ENCODE measurements at places on chromosomes 16 and 17. TPM values are rescaled to one million over a fixed set of nuclear protein-coding genes. Genes with fewer than 3 reads are reported as not detected.

The NOXO1 gene
- not detected for total RNA-seq

DNA sequence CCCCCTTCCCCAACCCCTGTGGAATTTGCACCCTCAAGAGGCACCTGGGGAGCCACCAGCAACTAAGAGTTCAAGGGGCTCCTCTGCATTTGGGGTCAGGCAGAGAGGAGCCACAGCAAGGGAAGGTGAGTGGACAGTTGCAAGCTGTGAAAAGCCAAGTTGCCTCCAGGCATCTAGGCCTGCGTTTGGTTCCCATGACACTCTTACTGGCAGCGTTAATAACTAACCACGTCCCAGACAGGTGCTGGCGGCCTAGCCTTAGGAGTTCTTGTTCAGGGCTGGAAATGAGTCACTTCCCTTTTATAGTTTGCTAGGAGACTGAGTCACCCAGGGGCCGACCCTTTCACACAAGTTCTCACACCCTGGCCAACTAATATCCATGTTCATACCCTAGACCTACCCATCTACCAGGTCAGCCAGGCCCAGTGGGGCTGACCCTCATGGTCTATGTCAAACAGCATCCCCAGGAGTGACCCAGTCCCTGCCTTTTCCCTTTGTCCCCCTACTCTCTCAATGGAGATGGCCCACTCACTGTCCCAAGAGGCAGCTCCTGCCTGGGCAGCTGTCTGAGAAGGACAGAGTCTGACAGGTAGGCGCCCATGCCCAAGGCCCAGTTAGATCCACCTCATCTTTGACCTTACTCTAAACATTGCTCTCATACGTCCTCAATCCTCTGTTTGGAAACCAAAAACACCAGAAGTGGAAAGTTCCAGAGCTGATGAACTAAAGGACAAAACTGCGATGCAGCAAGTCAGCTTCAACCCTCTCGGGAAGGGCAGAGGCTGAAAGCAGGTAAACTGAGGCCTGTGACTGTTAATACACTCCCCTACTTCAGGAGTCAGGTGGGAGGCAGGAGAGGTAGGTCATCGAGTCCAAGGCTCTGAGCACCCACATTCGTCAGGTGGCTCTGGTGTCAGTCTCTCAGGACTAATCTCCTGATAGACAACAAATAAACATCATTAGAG is 300.6 kb downstream of the SOX9 start:
- H3K27ac ChIP-seq: 0 out of 2 replicates have a peak overlapping the region, but pooled peaks have one; percentile 19
- H3K27me3 ChIP-seq: no peaks in the 10 kb centered on the region
- peak; percentile 98 for DNase-seq
- peaks cover 33% of the 10 kb centered on the region for H3K4me1 ChIP-seq
- no peak overlapping the region for H3K4me3 ChIP-seq

GRCh38 chr16:88630941-88631340 is 7.4 kb upstream of the IL17C start:
- no peaks in the 10 kb centered on the region for H3K4me1 ChIP-seq
- no peaks in the 10 kb centered on the region for H3K36me3 ChIP-seq
- no peak overlapping the region for H3K27ac ChIP-seq
- H3K27me3 ChIP-seq: no peaks in the 10 kb centered on the region
- no peak for DNase-seq

DNA sequence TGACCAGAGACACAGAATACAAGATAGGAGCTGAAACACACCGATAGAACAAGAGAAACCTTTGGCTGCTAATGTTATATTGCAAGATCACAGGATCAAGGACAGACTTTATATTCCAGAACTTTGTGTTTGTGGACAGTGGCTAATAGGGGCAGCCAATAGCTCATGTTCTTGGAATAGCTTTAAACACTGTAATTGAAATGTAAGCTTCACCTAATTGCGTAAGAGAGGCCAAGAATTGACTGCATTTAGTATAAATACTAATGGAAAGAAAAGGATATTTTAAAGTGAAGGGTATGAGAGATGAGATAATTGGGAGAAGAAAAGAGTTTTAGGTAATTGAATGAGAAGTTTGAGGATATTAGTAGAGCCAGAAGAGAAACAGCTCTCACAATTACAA is 758.8 kb downstream of the CDH11 start:
- H3K27me3 ChIP-seq: no peaks in the 10 kb centered on the region
- no peaks in the 10 kb centered on the region for H3K36me3 ChIP-seq
- peaks cover 42% of the 10 kb centered on the region for H3K4me1 ChIP-seq
- DNase-seq: peak; percentile 29
- H3K4me3 ChIP-seq: no peak overlapping the region

DNA sequence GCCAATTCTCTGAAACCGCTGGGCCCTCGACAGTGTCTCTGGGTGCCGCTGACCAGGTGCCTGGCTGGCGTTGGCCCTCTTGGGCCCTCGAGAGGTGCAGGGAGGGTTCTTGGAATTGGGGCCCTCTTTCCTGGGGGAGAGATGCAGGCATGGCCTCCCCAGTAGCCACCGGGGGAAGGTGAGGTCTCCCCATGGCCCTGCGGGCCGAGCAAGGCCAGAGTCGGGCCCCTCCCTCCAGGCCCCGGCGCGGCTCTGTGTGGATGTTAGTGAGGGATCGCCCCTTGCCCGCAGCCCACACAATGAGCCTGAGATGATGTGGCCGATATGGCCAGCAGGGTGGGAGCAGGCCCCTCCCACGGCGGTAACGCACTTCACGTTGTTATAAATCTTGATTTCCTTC is 23.1 kb upstream of the C1QTNF8 start:
- H3K4me1 ChIP-seq: no peaks in the 10 kb centered on the region
- no peaks in the 10 kb centered on the region for H3K36me3 ChIP-seq
- peaks cover 16% of the 10 kb centered on the region for H3K27me3 ChIP-seq
- DNase-seq: no peak
- H3K4me3 ChIP-seq: no peak overlapping the region

DNA sequence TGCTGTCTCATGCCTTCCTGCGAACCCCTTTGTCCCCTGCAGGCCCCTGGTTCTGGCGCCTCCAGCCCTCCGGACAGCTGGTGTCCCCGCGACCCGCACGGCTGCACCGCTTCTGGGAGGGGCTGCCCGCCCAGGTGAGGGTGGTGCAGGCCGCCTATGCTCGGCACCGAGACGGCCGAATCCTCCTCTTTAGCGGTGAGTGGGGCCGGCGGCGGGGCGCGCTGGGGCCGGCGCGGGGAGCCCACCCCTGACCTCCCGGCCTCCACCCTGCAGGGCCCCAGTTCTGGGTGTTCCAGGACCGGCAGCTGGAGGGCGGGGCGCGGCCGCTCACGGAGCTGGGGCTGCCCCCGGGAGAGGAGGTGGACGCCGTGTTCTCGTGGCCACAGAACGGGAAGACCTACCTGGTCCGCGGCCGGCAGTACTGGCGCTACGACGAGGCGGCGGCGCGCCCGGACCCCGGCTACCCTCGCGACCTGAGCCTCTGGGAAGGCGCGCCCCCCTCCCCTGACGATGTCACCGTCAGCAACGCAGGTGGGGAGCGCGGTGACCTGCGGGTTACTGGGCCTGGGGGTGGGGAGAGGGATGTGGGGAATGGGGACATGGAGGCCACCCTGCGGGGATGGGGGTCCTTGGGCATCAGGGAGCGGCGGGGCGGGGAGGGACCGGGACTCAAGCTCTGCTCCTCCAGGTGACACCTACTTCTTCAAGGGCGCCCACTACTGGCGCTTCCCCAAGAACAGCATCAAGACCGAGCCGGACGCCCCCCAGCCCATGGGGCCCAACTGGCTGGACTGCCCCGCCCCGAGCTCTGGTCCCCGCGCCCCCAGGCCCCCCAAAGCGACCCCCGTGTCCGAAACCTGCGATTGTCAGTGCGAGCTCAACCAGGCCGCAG is 7.1 kb upstream of the IL32 start:
- DNase-seq: peak; percentile 36
- H3K4me3 ChIP-seq: peak overlapping the region; percentile 90
- H3K36me3 ChIP-seq: no peaks in the 10 kb centered on the region
- H3K4me1 ChIP-seq: no peaks in the 10 kb centered on the region
- H3K27me3 ChIP-seq: no peaks in the 10 kb centered on the region
